ENCODE measurements at places on chromosomes 2 and 18. TPM values are rescaled to one million over a fixed set of nuclear protein-coding genes. Genes with fewer than 3 reads are reported as not detected.

GRCh38 chr18:48139431-48140347 lies 209.2 kb upstream of the SMAD2 start:
- peak; percentile 84 for DNase-seq

- no peak for DNase-seq
These were observed 312 bp downstream of the NR4A2 start for GRCh38 chr2:156332284-156332533.

- no peak for DNase-seq
These were observed 54.8 kb upstream of the TUBA3E start for GRCh38 chr2:130252880-130253645.

GRCh38 chr2:39008665-39009064 lies 112.2 kb downstream of the SOS1 start:
- no peak for DNase-seq

GRCh38 chr2:170332676-170333402 lies 154.9 kb downstream of the MYO3B start:
- DNase-seq, result no peak

DNA sequence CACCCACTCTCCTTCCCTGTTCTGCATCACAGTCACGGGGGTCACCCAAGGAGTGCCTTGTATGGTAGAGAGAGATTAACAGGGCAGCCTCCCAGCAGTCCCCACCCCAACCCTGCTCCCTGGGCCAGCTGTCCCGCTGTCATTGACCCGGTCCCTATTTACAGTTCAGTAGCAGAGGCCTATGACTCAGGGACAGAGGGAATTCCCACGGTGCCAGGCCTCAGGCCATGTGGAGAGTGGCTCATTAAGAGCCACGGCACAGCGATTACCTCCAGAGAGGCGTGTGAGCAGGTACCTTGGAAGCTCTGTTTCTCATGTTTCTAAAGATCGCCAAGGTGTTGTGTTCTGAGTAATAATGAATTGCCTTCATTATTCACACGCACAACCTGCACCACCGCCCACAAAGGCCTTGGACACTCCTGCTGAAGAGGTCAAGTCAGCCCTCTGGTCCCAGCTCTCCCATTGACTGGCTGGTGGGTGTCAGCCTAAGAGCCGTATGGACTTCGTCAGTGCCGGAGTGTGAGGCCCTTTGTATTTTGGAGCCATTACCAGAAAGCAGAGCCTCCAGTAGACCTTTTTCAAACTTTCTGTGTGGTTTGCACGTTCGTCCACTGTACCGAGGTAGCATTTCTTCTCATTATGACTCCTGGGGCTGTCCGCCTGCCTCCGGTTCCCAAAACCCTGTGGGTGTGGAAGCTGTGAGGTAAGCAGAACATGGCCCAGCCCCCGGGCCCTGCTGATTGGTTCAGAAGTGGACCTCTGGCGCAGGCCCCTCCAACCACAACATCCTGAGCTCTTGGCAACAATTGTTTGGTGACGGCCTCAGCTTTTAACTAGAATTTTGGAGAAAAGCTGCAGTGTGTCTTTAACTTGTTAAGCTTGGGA lies 47.0 kb downstream of the SERTAD2 start:
- DNase-seq, result peak; percentile 91

DNA sequence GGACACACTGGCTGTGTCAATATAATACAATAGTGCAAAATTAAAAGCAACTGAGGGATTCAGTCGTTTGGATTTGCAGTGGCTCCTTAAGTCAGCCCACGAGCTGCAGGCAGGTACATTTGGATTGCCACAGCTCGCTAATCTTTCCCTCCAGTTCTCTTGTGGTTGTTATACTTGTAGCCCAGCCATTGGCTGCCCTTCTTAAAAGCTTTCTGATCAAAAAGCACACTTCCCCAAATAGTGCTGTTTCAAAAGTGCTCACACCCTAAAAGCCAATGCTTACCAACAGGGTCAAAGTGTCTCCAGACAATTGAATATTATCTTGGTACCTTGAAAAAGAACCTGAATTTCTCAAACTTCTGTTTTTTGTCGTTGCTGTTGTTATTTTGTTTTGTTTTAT lies 404.7 kb upstream of the FAM98A start:
- no peak for DNase-seq

DNA sequence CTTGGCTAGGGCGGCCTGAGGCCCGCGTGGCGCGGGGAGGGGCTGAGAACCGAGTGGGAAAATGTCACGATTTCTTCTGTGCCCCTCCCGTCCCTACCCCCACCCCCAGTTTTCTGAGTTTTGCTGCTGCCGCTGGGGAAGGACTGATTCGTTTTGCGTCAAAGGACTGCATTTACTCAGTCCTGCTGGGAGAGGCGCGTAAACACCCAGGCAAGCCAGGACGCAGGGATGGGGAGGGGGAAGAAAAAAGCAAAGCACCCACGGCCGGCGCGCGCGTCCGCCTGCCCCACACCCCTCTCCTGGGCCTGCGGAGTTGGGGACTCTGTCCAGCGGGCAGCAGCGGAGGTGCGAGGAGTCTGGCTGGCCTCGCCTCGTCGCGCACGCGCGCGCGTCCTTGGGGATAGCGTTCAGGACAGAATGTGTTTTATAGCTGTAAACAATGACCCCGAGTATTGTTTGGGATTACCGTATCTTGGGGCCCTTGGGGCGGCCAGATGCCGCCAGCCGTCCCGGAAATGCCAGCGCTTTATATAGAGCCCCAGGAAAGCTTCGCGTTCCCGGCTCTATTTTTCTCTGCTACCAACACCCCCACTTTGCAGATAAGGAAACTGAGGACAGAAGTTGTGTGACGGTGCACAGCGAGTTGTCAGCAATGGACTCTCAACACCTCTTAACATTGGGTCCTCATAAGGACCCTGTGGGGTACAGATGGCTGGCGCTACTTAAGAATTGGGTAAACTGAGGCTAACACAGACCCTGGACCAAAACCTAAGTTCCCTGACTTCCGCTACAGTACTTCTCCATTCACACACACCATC lies 1.7 kb upstream of the FOSL2 start:
- DNase-seq, result peak; percentile 94

GRCh38 chr2:66303471-66303870 lies 131.5 kb upstream of the MEIS1 start:
- no peak for DNase-seq

DNA sequence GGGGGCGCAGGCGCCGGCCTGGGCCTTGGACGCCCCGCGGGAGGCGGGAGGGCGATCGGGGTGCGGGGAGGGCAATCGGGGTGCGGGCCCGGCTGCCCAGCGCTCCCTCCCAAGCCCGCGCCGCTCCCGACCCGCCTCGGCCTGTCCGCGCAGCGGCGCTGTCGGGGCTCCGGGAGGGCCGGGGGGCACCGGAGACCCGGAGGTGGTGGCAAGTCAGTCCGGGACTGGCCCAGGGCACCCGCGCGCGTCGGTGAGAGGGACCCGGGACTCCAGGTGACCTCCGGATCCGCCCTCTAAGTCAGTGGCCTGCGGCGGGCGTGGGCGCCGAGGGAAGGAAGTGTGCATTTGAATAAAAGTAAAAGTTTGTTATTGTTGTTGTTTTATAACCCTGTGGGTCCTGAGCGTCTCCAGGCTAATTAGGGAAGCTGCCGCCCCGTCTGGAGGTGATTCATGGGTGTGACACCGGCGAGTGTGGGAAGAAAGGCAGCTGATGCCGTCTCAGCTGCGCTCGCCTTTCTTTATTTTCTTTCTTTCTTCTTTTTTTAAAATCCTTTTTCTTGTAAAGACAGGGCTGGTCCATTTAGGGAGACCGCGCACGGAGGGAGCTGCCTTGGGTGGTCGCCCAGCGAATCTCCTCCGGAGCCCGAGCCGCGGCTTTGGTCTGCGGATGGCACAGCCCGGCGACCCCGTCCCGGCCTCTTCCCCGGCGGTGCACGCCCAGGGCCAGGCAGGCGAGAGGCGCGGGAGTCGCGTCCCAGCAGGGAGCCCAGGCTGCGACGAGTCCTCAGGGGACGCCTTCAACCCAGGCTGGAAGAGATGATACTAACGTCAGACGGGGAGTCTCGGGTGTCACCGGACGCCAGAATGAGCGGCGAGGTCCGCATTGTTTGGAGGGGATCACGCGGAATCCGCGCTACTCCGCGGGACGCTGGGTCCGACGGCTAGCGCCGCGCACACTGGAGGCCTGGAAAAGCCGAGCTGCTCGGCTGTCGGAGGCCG lies 627 bp upstream of the CRACDL start:
- no peak for DNase-seq

DNA sequence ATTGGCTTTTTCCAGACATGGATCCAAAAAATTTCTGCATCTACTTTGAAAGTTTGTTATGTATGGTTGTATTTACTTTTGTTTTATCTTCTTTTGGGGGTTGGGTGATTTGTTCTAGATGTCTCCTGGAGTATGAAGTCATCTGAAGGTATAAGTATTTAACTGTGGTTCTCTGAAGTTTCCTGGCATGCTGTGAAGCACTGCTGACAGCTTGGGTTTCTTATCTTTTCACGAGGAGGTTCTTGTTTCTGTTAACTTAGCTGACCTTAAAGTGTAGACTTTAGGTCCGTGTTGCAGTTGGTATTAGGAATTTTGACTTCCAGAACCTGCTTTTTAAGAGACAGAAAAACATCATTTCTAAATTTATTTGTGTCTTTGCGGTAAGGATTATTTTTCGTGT lies 15.9 kb downstream of the GLS start:
- no peak for DNase-seq

GRCh38 chr2:238145046-238145445 lies 6.6 kb downstream of the KLHL30 start:
- DNase-seq, result no peak

- no peak for DNase-seq
These were observed 15.4 kb downstream of the ALPG start for GRCh38 chr2:232422051-232422450.

GRCh38 chr18:6255886-6256285 lies 158.8 kb downstream of the L3MBTL4 start:
- DNase-seq, result no peak

DNA sequence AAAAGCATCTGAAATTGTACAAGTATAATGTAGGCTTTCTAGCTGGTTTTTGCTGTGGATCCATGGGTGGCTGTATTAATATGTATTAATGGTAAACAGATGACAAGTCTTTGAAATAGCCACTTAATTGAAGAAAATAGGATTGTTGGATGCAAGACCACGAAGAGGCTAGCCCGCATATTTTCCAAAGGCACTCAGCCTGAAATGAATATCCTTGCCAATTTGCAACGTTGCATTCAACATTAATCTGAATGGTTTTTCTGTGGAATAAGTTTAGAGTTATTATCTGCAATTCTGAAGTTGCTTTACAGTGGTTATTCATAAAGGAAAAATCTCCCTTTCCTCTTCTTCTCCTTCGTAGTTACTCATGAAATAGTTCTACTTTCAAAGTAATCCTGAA lies 86.2 kb upstream of the SPATS2L start:
- DNase-seq, result no peak

GRCh38 chr2:24272161-24272802 lies 88.1 kb downstream of the ITSN2 start:
- DNase-seq, result no peak

GRCh38 chr2:85468704-85469349 lies 50.3 kb downstream of the SH2D6 start:
- no peak for DNase-seq

GRCh38 chr2:104539649-104540048 lies 314.3 kb upstream of the POU3F3 start:
- no peak for DNase-seq

GRCh38 chr18:3447068-3447894 lies 2.7 kb upstream of the TGIF1 start:
- peak; percentile 52 for DNase-seq

DNA sequence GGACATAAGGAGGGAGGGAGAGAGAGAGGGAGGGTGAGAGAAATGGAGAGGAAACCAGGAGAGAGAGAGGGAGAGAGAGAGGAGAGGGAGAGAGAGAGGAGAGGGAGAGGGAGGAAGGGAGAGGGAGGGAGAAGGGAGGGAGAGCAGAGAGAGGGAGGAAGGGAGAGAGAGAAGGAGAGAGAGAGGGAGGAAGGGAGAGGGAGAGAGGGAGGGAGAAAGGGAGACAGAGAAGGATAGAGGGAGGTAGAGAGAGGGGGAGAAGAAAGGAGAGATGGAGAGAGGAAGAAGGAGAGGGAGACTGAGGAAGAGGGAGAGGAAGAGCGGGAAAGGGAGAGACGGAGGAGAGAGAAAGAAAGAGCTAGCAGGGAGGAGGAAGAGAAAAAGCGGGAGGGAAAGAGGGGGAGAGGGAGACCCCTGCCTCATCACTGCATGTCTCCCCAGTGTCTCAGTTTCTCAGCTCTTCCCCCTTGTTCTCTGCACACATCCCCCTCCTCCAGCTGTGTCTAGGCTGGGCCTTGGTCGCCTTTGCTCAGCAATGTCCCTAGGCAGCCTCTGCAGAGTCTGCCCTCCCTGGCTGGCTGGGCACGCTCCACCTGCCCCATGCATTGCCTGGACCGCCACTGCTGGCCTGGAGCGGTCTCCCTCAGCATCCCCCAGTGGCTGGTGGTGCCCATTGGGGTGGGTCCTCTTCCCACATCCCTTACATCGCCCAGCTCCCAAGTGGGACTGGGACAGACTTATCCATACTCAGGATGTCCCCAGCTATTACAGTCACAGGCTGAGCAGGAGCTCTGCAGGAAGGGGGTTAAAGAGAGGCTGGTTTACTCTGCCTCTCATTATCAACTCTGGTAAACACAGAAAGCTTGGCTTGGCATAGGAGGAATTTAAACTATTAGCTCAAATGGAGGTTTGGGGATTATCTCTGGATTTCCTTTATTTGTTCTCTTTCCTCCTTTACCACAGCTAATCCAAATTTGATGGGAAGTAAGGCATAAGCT lies 85.7 kb upstream of the APCDD1 start:
- no peak for DNase-seq

DNA sequence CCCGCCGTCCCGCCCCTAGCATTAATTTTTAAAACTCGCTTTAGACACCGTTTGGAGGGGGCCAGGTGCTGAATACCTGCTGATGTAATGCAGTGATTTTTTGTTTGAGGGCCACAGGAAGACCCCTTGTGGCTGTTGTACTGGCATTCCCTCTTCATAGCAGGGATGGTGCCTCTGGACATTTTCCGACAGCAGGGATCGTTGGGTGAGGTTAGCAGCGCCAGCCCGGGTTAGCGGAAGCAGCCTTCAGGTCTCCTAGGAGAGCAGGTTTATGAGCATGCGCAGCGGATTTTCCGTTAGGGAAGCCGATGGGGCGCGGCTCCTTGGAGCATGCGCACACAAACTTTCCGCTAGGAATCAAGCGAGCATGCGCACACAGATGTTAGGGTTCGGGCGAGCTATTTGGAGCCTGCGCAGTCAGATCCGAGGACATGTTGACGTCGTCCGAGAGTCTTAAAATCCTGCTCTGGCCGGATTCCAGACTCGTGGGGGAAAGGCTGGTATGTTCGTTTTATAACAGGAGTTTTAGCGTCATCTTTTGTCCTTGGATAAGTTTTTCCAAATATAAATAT lies 17.2 kb upstream of the C2orf74 start:
- peak; percentile 96 for DNase-seq

DNA sequence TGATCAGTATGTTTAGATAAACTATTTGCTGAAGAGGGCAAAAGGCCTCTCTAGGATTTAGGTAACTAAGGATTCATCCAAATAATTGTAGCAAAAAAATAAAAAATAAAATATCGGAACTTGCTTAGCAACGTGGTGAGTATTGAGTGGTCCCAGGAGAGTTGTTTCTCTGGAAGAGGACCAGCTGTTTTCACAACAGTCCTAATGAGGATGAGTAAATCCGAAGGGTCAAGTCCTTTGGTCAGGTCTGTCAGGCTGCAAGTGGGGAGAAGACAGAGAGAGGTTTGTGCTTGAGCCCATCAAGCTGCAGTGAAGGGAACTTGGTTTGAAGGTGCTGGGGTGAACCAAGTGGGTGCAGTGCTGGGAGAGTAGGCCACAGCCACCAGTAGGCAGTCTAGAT lies 539.2 kb downstream of the SLC4A3 start:
- DNase-seq, result no peak

GRCh38 chr2:112153501-112153900 lies 15.3 kb downstream of the FBLN7 start:
- no peak for DNase-seq

SAG gene
- not detected for total RNA-seq

UPP2 gene
- not detected for total RNA-seq

COL6A3 gene
- 59.5 TPM for total RNA-seq

SPR gene
- total RNA-seq, result 55.8 TPM

GCG gene
- not detected for total RNA-seq

ALLC gene
- not detected for total RNA-seq

All from left ventricle myocardium superior (tissue), 1 donor.